ENCODE measurements at places on chromosomes 5 and 9.

DNA sequence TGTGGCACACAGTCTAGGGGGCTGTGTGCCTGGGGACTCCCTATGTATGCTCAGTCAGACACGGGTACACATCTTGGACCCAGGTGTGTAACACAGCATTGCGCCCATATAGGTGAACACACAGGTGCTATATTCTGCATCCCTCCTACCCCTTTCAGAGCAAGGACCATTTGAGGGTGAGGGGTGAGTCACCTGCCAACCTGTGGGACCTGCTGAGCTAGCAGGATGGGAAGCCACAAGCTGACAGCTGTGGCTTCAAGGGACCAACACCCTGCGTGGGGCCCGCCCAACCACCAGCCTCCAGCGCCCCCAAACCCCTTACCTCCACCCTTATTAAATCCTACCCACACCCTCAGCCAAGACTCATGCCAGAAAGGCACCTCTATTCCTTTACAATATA is 14.6 kb upstream of the AQP7 start:
- no peak for DNase-seq

- DNase-seq, result no peak
Measured at GRCh38 chr9:34650816-34651215, 1.2 kb upstream of the IL11RA start.

- no peak for DNase-seq
Measured at GRCh38 chr5:11013793-11014192, 252.8 kb upstream of the DAP start.

DNA sequence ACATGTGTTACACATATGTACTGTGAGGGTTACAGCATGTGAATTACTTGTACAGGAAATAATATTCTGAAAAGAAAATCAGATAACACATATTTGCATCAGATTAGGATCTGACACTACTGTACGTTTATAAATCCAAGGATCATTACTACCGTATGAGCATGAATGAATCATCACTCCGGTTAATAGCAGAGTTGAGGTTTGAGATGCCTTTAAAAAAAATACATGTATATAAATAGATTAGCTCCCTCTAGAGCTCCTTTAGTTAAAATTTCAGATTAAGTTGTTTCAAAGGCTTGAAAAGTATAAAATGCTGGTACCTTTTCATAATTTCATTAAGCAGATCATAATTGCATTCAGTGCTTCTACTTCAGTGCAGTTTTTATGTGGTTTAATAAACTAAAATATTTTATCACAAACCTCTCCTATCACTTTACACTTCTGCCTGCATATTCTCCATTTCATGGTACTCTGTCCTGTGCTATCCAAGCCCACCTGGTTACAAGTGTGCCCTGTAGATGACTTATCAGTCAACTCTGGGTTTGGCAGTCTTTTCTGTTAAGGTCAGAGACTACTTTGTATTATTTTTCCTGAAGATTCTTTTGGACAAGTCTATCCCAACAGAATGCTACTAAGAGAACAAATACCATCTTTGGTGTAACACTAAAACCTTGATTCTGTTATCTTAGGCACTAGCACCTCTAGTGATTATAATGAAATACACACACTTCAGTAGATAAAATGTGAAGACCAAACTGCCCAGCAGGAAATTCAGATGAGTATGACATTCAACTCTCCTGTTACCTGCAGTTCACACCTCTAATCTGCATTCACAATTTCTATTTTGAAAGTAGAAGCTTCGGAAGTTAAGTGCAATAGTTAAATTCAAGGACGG is 48.0 kb upstream of the POU5F2 start:
- DNase-seq, result no peak

DNA sequence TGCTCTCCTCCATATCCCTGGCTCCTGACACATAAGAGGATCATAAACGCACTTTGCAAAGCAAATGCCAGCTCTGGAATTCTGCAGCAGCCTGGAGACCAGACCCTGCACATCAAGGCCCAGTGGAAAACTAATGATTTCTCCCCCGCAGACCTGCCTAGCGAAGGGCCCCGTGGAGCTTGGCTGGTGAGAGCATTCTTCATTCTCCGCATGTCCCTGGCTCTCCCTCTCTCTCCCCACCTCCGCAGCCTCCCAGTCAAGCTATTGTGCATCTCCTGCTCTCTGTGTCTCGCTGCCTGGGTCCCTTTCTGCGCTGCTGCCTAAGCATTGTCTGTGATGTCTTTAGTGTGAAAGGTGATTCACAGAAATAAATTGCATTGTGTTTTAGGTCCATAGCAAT is 46.7 kb downstream of the GRIA1 start:
- no peak for DNase-seq

DNA sequence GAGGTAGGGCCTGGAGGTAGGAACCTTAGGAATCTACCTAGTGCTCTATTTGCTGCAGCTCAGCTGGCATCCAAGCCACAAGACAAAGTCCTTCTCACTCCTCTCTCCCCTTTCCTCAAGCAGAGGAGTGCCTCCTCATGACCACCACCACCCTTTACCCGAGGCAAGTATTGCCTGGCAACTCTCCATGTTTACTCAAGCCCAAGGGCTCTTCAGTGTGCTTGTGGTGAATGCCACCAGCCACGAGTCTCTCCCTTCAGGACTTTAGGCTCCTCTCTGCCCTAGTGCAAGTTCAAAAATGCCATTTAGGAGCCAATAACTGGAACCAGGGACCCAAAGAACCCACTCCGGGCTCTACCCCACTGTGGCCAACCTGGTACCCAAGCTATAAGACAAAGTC is 514.5 kb upstream of the RGMB start:
- no peak for DNase-seq
